CD4-positive, alpha-beta memory T cell (primary cell): ENCODE measurements at places on chromosomes 4 and X. TPM values are rescaled to one million over a fixed set of nuclear protein-coding genes. Genes with fewer than 3 reads are reported as not detected.

PRDM8 gene
- 3.4 TPM for polyA plus RNA-seq

MAGEA11 gene
- not detected for polyA plus RNA-seq

NPNT gene
- polyA plus RNA-seq: not detected

PDE5A gene
- 7.0 TPM for polyA plus RNA-seq

FAM200B gene
- polyA plus RNA-seq: 86.8 TPM

RAB40A gene
- polyA plus RNA-seq: not detected

NPY5R gene
- polyA plus RNA-seq: not detected

NLGN3 gene
- polyA plus RNA-seq: 0.21 TPM

MAB21L2 gene
- polyA plus RNA-seq: 0.08 TPM

SSX1 gene
- not detected for polyA plus RNA-seq

SUV39H1 gene
- polyA plus RNA-seq: 12.4 TPM
